PC-3 (cell line): ENCODE measurements at places on chromosomes 2 and 18.

DNA sequence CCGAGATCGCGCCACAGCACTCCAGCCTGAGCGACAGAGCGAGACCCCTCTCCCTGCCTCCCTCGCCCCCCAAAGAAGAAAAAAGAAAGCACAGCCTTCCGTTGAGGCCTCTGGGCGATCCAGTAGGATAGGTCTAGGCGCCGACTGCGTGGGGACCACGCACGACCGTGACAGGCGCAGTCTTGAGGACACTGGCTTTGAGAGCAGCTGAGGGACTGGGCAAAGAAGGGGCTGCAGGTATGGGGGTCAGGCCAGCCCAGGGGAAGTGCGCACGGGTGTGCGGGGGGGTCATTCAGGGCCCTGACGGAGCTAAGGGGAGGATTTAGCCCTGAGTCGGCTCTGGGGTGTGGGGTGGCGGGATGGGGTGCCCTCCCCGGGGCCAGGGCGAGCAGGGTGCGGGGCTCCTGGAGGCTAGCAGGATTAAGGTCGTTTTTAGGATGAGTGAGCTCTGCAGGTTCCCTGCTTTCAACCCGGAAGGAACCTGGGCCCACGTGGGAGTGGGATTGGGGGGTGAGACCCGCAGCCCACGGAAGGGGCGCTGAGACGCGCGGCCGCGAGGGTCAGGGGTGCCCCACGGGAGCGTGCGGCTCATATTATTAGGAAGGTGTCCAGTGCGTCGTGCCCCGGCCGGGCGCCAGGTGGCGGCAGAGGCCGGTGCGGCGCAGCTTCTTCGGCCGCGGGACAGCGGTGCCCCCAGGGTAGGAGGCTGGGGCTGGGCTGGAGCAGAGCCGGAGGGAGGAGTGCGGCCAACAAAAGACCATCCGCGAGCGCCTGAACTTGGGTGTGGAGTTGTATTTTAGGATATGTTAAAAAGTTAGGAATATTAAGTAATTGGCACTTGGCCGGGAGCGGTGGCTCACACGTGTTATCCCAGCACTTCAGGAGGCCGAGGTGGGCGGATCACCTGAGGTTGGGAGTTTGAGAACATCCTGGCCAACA is 20.5 kb upstream of the ZNF236 start:
- peak; percentile 70 for DNase-seq

DNA sequence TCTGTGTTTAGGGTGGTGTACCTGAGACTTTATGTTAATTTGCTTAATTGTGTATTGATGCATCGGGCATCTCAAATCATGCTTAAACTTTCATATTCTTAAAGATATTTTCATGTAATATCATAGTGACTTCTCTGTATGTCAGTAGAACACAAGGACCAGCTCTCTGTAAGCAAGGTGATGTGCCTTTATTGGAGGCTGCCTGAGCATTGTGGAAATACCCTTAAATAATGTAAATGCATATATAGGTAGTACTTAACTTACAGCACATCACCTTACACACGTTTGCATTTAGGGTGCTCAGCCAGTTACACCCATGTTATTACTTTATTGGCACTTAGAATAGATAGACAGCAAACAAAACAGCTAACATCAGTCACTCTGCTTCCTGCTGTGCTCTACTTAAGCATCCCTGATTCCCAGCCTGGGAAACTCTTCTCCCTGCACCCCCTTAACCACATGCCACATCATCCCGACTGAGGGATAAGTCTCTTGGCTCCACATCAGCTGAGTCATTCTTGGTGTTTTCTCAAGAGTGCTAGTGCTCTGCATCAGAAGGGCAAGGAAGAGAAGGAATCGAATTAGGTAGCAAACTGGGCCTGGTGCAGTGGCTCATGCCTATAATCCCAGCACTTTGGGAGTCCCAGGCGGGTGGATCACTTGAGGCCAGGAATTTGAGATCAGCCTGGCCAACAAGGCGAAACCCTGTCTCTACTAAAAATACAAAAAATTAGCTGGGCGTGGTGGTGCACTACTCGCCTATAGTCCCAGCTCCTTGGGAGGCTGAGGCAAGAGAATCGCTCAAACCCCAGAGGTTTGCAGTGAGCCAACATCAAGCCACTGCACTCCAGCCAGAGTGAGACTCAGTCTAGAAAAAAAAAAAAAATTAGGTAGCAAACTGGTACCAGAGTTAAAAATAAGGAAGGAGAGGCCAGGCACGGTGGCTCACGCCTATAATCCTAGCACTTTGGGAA is 108.7 kb downstream of the MAP3K20 start:
- peak; percentile 98 for DNase-seq

DNA sequence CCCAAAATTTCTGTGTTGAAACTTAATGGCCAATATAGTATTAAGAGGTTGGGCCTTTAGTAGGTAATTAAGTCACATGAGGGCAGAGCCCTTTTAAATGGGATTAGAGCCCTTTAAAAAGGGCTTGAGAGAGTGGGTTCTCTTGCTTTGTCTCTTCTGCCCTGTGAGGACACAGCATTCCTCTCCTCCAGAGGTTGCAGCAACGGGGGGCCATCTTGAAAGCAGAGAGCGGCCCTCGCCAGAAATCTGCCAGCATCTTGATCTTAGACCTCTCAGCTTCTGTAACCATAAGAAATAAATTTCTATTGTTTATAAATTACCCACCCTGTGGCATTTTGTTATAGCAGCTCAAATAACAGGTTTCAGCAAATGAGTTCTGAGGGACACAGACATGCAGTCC is 305.0 kb upstream of the LRP1B start:
- DNase-seq, result no peak

GRCh38 chr2:217650716-217651360 is 352.0 kb downstream of the TNS1 start:
- DNase-seq, result peak; percentile 74

DNA sequence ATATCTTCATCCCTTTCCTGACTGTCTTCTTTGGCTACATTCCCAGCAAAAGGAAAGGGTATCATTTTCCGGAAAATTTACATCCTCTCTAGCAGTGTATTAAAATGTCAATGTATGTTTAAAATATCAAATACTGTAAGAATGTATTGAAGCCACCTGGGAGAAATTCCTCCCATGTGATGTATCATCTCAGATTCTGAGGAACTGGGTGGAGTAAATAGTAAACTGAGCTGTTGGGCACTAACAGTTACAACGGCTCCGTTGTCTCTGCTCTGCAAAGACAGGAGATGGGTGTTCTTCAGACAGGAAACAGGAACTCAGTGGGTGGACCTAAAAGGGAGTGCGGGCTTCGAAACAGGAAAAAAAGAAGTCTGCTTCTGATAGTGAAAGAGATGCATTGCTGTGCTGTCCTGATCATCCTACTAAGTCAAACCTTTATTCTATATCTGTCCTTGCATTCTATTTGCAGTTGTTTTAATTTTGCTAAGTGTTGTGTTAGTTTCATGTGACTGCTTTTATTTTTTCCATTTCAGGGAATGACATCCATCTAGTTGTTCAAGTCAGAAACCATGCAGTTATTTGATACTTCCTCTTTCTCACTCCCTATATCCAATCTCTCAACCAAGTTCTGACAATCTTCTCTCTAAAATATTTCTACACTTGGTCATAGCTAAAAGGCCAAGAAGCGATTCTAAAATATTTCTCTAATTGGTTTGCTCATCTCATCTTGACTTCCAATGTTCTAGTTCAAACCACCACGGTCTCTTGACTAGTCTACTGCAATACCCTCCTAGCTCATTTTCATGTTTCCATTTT is 19.4 kb downstream of the DOK1 start:
- DNase-seq, result peak; percentile 72

DNA sequence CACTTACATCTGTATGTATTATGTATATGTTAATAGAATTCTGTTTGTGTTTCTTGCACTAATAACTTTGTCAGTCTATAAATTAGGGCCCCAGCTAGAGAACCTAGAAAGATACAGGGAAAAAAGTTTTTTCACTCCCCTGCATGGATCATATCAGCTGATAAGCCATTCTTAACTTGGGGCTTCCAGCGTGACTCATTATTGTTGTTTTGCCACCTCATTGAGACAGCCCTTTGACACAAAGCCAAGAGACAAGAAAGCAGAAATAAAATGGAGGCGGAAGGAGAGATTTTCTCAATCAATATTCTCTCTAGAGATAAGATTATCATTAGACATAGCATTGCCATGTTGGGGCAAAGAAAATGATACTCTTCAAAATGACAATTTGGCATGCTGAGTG is 93.4 kb downstream of the AKAIN1 start:
- no peak for DNase-seq

DNA sequence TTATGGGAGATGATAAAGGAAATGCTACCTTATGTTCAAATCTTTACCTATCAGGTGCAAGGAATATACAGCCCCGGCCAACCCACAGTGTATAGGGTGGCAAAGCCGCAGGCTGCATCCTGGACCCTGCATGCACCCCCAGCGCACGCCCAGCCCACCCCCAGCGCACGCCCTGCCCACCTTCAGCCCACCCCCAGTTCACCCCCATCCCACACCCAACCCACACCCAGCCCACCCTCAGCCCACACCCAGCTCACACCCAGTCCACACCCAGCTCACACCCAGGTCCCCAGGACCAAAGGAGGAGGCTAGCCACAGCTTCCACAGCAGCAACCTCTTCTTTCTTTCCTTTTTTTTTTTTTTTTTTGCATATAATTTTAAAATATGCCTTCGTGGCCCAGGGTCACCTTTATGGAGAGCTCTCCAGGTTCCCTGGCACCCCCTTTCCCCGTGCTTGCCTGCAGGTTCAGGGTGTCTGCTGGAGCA is 120.9 kb downstream of the PTGR3 start:
- no peak for DNase-seq

DNA sequence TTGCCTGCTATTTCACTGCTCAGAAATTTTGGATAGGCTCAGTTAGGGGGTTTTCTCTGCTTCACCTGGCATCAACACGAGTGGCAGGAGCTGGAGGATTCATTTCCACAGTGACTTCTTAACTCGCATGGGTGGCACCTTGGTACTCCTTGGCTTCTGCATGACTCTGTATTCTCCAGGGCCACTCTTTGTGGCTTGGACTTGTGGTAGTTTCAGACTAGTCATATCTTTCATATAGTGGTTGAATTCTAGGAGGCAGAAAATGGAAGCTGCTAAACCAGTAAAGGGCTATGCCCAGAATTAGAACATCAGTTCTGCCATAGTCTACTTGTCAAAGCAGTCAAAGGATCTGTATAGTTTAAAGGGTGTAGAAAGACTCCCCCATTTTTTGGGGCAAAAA is 6.8 kb downstream of the MAIP1 start:
- DNase-seq, result no peak

GRCh38 chr2:69914950-69915945 is at the start of gene MXD1:
Gene MXD1 (plus strand): TSS chr2:69915109. CDS start chr2:69915331, 222 bp downstream.
- peak; percentile 16 for DNase-seq

- DNase-seq, result no peak
These were observed 101.0 kb upstream of the RIOK3 start for GRCh38 chr18:23352042-23352441.

DNA sequence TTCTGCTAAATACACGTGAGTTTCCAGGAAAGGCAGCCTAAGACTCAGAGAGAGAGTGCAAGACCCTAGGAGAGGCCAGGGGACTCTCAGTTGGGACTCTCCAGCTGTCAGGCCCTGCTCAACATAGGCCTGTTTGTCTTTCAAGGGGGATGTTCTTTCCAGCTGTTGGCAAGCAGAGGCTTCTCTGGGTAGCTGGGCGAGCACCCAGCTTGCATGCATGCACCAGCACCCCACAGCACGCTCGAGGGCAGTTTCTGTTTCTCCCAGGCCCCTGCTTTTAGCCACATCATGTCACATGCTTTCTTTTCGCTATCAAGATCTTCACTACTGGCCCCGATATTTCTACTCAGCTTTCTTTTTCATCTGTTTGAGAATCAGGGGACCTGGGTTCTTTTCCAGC is 479.3 kb upstream of the HS6ST1 start:
- DNase-seq, result no peak

DNA sequence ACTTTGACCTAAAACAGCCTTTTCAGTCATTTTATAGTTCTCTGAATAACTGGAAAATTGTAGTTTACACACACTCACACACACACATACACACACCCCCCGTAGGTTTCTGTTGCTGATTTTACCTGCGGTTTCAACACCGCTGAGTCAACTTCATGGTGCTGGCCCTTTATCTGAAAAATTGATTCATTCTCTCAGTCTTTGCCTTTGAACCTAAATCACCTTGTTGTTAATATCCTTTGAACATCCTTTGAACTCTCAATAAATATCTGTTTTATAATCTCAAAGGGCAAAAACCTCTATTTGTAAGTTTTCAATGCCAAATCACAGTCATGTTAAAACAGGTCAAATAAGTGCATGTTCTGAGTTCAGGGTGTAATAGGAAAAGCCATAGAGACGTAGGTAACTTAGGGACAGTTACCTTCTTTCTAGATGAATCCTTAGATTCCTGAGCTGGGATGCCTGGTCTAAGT is 109.0 kb upstream of the BZW1 start:
- DNase-seq, result peak; percentile 49
